ENCODE measurements at places on chromosomes 5 and 9.
A peak's percentile ranks its signal among the peaks of the same experiment; 100 is the strongest.

GRCh38 chr9:69130456-69131441, 43.3 kb upstream of the TJP2 start:
- no peak for DNase-seq

DNA sequence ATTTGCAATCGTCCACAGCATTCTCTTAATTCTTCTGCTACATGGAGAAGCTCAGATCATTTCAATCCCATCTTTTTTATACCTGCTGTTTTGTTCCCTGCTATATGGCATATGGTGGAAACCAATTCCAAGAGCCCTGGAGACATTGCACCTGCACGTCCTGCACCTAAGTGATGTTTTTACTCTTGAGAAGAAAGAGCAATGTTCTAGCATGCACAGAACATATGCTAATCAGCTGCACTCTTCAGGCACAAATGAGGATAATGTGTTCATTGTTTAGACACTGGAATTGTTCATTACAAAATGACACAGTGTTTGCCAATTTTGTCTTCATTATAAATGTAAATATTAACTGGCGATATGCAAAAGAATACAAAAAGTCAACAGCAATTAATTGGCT, 935.8 kb downstream of the TLE4 start:
- DNase-seq: no peak

DNA sequence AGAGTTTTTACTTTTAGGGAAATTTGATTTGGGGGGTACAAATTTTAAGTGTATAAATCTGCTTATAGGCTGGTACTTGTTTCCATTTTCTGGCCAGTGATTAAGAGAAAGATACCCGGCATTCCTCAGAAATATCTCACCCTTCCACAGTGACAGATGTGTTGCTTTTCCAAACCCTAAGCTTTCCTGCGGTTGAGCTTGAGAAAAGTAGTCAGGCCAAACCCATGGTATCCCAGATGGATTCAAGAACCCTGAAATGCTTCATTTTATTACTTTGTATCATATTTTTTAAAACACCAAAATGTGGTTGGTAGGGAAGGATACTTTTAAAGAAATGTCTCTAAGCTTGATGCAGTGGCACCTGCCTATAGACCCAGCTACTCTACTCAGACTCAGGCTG, 23.5 kb downstream of the SPTAN1 start:
- no peak for DNase-seq

- DNase-seq: no peak
Observed at GRCh38 chr9:2417730-2418129, 203.9 kb upstream of the VLDLR start.

GRCh38 chr5:83277953-83278352, 193.6 kb upstream of the VCAN start:
- DNase-seq: no peak

GRCh38 chr9:38390851-38391250, 1.7 kb upstream of the ALDH1B1 start:
- DNase-seq: no peak

GRCh38 chr9:120416781-120417427, 163.1 kb downstream of the CDK5RAP2 start:
- DNase-seq: no peak

GRCh38 chr9:130707225-130707976, 13.8 kb downstream of the EXOSC2 start:
- DNase-seq: peak; percentile 36

DNA sequence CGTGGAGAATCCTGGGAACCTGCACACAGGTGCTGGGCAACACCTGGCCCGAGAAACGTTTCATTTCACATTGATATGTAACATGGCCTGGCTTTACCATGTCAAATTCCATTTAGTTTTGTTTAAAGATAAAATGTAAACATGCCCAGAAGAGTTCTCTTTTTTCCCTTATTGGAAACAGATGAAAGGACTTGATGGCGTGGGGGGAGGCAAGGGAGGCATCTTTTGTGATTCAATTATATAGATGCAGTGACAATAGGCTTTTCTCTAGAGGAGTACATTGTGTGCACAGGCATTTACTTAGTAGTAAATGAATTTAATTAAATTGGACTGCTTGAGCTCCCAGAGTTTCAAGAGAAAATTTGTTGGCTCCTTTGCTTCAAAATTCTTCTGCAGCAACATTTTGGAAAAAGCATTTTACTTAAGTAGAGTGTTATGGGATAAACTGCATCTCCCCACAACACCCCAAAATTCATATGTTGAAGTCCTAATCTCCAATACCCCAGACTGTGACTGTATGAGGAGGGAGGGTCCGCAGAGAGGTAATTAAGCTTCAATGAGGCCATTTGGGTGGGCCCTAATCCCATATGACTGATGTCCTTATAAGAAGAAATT, 254.3 kb upstream of the NFIL3 start:
- DNase-seq: no peak

- no peak for DNase-seq
Observed at GRCh38 chr5:95930141-95930930, 31.3 kb downstream of the ELL2 start.

DNA sequence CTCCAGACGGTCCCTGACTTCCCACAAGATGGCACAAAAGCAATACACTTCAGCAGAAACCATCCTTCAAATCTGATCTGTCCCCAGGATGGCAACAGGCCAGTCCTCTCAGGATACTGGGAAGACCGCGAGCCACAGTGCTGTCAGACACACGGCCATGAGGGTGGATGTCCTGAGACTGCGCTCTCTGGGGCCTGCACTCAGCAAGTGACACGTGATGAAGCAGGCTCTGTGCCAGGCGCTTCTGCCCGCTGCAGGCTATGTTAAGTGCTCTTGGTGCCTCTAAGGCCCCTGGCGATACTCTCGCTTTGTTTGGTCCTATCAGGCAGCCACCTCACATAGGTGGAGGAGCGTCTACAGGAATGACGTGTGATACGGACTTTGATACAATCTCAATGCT, 7.1 kb downstream of the BRD9 start:
- DNase-seq: no peak

DNA sequence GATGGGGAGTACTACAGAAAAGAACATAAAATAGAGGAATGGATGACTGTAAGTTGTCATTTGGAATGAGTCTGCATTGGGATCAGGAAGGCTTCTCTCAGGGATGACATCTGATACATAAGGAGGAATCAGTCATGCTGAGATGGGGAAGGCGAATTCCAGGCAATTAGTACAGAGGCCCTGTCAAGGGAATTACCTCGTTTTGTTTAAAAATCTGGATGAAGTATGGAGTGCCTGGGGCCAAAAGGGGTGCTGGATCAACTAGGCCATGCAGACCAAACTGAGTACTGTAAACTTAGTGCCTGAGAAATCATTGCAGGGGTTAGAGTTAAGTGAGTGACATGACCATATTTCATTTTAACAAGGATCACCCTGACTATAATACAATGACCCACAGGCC, 30.5 kb downstream of the JAKMIP2 start:
- no peak for DNase-seq

- no peak for DNase-seq
Observed at GRCh38 chr9:73683862-73684591, 532.4 kb downstream of the ANXA1 start.

GRCh38 chr5:75438722-75439121, 72.7 kb downstream of the CERT1 start:
- no peak for DNase-seq

DNA sequence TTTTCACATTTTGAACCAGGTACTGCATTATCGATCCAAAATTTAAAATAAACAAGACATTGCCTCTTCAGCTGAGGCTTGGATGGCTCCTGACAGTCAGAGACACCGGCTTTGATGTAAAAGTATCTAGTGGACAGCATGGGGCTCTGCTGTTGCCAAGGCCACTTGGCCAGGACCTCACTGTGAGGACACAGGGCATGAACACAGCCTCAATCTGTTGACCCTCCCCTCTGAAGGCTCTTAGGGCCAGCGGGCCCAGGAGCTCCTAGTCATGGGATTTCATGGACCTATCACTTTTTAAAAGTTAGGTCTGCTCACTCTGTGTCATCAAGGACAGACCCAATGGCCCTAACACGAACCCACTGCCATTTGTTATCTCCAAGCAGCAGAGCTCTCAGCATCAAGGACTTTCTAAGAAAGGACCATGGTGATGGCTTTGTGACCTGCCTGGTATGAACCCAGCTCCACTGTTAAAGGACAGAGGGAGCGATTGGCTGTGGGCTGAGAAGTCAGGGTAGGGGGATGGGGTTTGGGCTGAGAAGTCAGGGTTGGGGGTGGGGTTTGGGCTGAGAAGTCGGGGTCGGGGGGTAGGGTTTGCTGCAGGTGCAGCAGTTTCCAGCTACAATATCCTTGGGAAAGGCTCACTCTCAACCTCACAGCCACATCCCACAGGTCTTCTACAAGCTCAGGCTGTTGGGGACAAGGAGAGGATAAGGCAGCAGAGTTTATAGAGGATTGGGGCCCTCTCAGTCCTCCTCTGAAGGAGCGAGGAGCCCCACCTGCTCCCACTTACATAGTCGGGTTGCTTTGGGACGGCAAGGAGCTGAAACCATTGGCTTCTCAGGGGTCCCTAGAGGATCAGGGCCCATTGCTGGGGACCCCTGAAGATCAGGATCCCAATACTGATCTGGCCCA, 146.8 kb downstream of the BARX1 start:
- no peak for DNase-seq

- no peak for DNase-seq
Observed at GRCh38 chr5:66958201-66958979, 238.2 kb downstream of the CD180 start.

- no peak for DNase-seq
Observed at GRCh38 chr5:124744170-124744971, 2.1 kb downstream of the ZNF608 start.

- no peak for DNase-seq
Observed at GRCh38 chr9:133735931-133736330, 2.2 kb downstream of the SARDH start.

DNA sequence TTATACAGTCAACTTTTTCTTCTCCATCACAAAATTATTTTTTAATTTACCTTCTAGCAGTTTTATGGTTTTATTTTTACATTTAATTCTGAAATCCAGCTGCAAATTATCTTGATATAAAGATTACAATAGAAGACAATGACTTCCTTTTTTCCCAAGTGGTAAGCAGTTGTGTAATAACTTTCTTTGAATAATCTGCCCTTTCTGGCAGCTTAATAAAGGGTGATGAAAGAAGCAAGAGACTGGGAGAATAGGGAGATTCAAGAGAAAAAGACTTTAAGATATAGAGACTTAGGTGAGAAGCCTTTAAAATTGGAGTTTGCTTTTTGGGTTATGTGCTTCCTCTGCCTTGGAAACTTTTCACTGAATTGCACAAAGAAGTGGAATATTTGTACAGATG, 100.4 kb upstream of the FREM1 start:
- no peak for DNase-seq

GRCh38 chr5:16934123-16934522, 2.0 kb downstream of the MYO10 start:
- no peak for DNase-seq

DNA sequence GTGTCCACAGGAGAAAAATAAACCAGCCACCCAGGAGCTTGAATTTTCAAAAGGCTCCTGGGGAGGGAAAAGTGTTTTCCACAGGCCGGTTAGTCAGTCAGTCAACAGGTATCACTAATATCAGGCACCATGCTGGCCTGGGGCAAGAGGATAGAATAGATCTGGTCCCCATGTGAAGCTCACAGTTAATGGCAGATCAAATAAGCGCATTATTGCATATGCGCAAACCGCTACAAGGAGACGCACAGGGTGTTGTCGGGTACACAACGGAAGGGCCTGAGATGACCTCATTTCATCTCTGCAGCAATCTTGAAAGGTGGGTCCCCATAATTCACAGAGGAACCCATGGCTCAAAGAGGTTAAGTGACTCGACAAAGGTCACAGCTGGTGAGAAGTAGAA, 260.7 kb downstream of the CRB2 start:
- no peak for DNase-seq

GRCh38 chr5:141850244-141850768, 27.9 kb downstream of the PCDH1 start:
- DNase-seq: peak; percentile 18

- no peak for DNase-seq
Observed at GRCh38 chr9:106727969-106728368, 135.0 kb upstream of the ZNF462 start.

DNA sequence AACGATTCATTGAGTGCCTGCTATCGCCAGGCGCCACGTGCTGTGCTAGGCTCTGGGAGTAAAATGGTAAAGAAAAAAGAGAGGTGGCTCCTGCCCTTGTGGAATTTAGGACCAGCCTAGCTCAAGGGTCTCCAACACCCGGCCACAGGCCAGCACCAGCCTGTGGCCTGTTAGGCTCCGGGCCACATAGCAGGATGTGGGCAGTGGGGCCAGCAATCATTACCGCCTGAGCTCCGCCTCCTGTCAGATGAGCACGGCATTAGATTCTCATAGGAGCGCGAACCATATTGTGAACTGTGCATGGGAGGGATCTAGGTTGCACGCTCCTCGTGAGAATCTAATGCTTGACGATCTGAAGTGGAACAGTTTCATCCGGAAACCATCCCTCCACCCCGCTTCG, 1.5 kb downstream of the RMRP start:
- DNase-seq: no peak

- no peak for DNase-seq
Observed at GRCh38 chr9:29555502-29555901, 1982.2 kb upstream of the C9orf72 start.

DNA sequence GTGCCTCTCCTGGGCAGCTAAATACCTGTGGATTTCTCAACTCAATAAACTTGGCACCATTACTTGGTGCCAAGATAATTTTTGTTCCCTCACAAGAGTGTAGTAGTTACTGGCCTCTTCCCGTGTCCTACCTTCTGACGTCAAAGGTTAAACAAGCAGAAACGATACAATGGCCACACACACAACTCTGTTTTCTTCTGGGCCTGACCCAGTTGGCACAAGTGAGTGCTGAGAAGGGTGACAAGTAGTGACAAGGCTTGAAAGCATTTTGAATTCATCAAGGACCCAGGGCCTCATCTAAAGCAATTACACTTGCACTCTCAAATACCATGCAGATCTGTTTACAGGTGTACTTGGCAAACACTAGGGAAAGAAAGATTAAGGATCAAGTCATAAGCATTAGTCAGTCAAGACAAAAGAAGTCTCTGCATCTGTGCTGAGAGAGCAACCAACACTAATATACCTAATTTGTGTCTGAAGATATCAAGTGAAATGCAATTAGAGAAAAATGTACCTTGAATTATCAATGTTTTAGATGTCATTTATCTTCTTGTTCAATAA, 30.8 kb downstream of the RASEF start:
- no peak for DNase-seq

DNA sequence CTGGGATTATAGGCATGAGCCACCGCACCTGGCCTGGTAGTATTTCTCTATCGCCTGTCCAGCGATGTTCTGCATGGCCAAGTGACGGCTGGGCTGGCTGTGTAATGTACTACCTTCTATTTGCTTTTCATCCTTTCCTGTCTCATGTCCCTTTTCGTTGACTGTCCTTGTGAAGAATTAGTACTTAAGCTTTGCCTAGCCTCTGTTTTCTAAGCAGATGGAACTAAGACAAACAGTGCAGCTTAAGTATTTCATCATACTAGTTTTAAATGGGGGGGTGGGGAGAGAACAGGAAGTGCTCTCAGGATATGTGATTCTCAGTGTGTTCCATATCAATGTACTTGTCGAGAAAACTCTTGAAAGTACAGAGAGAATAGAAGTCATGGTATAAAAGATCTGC, 31.7 kb upstream of the CCL21 start:
- DNase-seq: no peak

All from activated effector memory CD4-positive, alpha-beta T cell treated with Interleukin-2 at 50 U/mL for 16 hours (primary cell).